ENCODE measurements at places on chromosomes 16 and 17.

- no peak for DNase-seq
These were observed 7.0 kb upstream of the NAGLU start for GRCh38 chr17:42529061-42529460.

GRCh38 chr17:9729735-9730420 is 61.5 kb downstream of the DHRS7C start:
- no peak for DNase-seq

GRCh38 chr16:70789595-70790447 is 11.1 kb downstream of the VAC14 start:
- DNase-seq, result no peak

DNA sequence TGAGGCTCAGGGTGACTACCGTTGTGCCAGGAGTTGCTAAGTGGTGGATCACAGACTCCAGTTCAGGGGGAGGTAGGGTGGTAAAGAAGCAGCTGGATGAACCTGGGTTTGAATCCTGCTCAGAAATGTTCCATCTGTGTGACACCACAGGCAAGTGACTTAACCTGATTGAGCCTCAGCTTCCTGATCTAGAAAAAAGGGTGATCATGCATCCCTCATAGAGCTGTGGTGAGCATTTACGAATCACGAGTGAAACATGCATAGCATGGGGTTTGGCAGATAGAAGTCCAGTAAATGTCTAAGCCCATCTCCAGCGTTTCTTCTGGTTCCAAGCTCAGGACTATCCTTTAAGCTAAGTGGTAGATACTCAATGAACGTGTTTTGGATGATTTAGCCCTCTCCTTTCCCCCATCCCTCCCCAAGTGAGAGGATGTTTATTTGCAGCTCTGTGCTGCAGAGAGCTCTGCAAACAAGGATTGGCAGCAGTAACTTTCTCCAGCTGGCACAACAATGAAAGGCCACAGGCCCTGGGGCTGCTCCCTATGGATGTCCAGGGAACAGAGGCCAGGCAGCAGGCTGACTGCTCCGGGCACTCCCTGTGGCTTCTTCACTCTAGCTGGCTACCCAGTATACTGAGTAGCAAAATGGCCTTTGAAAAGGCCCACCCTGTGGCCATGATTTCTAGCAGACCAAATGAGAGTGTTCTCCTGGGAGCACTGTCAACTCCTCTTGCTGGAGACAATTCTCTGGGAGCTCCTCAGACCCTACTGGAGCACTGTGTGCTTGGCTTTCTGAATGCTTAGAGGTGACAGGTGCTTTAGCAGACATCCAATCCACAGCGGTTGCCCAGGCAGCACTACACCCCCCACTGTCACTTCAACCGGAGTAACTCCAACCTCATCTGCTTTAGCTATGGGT is 21.3 kb downstream of the CA4 start:
- peak; percentile 86 for DNase-seq

- no peak for DNase-seq
These were observed 11.4 kb downstream of the SPNS2 start for GRCh38 chr17:4509923-4510617.

DNA sequence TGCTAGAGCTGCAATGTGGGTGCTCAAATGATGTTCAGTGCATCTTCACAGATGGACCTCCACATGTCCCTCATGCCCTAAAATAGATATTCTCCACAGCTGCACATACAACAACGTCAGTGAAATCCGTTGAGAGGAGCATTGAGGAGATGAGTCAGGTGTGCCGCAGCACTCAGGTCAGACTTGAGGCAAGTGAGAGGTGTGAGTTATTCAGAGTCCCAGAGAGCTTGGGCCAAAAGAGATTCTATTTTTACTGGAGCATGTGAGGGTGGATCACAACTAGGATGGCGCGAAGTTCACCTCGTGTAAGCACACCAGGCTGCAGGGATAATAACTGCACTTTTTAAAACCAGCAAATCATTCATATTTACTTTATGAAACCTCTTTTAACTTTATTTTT is 645.3 kb downstream of the MAF start:
- no peak for DNase-seq
